ENCODE measurements at places on chromosomes 1 and 21.

- no peak for DNase-seq
Observed at GRCh38 chr1:29223521-29223920, 7.2 kb downstream of the MECR start.

- no peak for DNase-seq
Observed at GRCh38 chr1:25945761-25946160, 39.5 kb upstream of the STMN1 start.

DNA sequence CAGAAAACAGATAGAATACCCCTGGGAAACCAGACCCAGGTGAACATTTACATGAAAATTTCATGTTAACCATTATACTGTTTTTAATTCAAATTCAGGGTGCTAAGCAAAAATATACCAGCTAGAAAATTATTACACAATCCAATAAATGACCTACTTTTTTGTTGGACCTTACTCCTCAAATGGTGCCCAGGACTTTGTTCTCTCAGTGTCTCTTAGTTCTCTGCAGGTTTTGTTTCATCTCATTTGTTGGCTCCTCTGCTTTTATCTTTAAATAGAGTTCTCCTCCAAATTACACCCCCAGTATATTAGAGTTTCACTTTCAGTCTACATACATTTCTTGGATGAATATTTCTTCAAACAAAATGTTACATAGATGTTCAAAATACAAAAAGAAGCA lies 314.8 kb downstream of the TPR start:
- no peak for DNase-seq

GRCh38 chr21:44261675-44262295 lies at the start of gene DNMT3L:
Gene DNMT3L (minus strand): TSS chr21:44261897. CDS start chr21:44261259, 638 bp downstream.
- DNase-seq: no peak

- DNase-seq: no peak
Observed at GRCh38 chr1:23489842-23490241, 5.9 kb upstream of the ASAP3 start.

GRCh38 chr1:242534753-242535152 lies 10.3 kb upstream of the PLD5 start:
- no peak for DNase-seq

DNA sequence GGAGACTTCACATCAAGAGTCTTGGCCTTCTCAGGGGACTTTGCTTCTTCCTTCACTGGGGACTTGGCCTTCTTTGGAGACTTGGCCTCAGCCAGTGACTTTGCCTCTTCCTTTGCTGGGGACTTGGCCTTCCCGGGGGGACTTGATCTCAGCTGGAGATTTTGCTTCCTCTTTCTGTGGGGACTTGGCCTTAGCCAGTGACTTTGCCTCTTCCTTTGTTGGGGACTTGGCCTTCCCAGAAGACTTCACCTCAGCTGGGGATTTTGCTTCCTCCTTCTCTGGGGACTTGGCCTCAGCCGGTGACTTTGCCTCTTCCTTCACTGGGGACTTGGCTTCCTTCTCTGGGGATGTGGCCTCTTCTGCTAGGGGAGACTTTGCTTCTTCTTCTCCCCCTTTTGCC lies 13.5 kb upstream of the CD2 start:
- no peak for DNase-seq

- DNase-seq: no peak
Observed at GRCh38 chr1:87705233-87705632, 376.6 kb downstream of the LMO4 start.
